Ovary (tissue), 10 donors: ENCODE measurements at places on chromosomes 5 and 9. TPM values are rescaled to one million over a fixed set of nuclear protein-coding genes. Genes with fewer than 3 reads are reported as not detected.
A peak's percentile ranks its signal among the peaks of the same experiment; 100 is the strongest.

Gene THBS4
- 1.9 TPM for total RNA-seq

Gene GOLGA2
- total RNA-seq = 117 TPM

Gene NHP2
- total RNA-seq = 174 TPM

GRCh38 chr9:89524963-89525362, 27.1 kb upstream of the SEMA4D start:
- H3K27me3 ChIP-seq = no peaks in the 10 kb centered on the region
- DNase-seq = no peak
- H3K27ac ChIP-seq = no peak overlapping the region
- no peaks in the 10 kb centered on the region for H3K4me1 ChIP-seq

DNA sequence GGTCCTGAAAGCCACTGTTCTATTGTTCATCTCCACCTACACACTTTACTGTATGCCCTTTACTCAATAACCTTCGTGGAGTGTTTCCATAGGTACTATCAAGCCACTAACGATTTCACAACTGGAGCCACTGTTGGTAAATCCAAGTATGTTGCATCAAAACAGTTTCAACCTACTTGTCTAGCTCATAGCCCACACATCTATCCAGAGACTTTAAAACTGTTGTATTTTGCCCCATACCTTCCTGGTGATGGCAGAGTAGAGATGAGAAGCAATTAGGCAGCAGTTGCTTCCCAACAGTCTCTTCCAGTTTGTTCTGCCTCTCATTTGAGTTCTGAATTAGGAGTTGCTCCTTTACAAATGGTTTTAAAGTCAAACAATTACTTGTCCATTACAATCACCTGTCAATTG, 607 bp downstream of the FAXDC2 start:
- H3K27me3 ChIP-seq = no peaks in the 10 kb centered on the region
- H3K36me3 ChIP-seq = no peaks in the 10 kb centered on the region
- DNase-seq = no peak
- peak overlapping the region; percentile 54 for H3K4me3 ChIP-seq
- peak overlapping the region; percentile 22 for H3K27ac ChIP-seq
- H3K4me1 ChIP-seq = peaks cover 8% of the 10 kb centered on the region
